ENCODE measurements at places on chromosomes 6 and 20. TPM values are rescaled to one million over a fixed set of nuclear protein-coding genes. Genes with fewer than 3 reads are reported as not detected.
A peak's percentile ranks its signal among the peaks of the same experiment; 100 is the strongest.

DNA sequence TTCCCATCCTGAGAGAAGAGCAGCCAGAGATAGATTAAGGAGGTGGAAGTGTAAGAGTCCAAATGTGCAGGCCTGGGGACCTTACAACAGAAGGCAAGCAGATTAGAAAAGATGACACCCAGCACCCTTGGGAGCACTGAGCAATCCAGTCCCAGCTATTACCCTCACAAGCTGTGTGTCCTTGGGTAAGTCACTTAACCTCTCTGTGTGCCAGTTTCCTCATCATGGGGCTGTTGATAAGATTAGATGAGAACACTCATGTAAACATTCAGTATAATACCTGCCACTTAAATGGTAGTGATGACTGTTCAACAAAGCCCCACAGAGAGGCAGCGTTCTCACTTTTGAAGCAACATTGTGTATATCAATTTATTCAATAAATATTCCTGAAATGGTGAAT lies 114.8 kb upstream of the CST7 start:
- no peak for DNase-seq

- DNase-seq: no peak
Observed at GRCh38 chr6:89955364-89955763, 61.1 kb downstream of the GJA10 start.

- DNase-seq: no peak
Observed at GRCh38 chr20:16621435-16622141, 48.3 kb upstream of the KIF16B start.

- DNase-seq: no peak
Observed at GRCh38 chr6:33848484-33848883, 44.7 kb upstream of the MLN start.

DNA sequence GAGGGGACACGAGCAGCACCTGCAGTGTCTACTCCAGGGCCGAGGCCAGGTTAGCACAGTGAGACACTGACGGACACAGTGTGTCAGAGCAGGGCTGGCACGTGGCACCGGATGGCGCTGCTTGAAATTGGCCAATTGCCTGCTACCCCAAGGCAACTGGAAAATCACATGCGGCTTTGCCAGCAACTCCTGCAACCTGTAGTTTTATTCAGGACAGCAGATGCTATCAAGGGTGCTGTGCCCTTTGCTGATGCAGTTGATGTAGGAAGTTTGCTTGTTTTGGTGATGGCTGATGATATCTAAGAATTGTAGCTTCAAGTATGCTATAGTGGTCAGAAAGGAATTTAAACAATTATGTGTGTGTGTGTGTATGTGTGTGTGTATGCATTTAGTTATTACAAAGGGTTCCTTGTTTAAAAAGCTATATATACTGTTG lies 25.9 kb downstream of the RIN2 start:
- DNase-seq: peak; percentile 58

GRCh38 chr6:154382740-154383139 lies 26.1 kb upstream of the IPCEF1 start:
- DNase-seq: no peak

Gene PXMP4
- 3.9 TPM for total RNA-seq

Gene FKBP1C
- 3.4 TPM for total RNA-seq

Gene CGA
- total RNA-seq: not detected
